ENCODE measurements at places on chromosomes 11 and 22. TPM values are rescaled to one million over a fixed set of nuclear protein-coding genes. Genes with fewer than 3 reads are reported as not detected.
A peak's percentile ranks its signal among the peaks of the same experiment; 100 is the strongest.

HPX gene
- not detected for total RNA-seq

- no peak for DNase-seq
These were observed 63.6 kb upstream of the TIMP3 start for GRCh38 chr22:32737811-32738497.

GRCh38 chr11:43925063-43925931, 17.1 kb upstream of the C11orf96 start:
- DNase-seq, result no peak

- no peak for DNase-seq
These were observed 1458.1 kb upstream of the TENM4 start for GRCh38 chr11:80898910-80899309.

GRCh38 chr11:46697303-46697702, 3.1 kb downstream of the ARHGAP1 start:
- peak; percentile 13 for DNase-seq

Data from fibroblast of the aortic adventitia (primary cell).